ENCODE measurements at places on chromosomes 16 and 17.

- no peak overlapping the region for H3K27ac ChIP-seq
- no peak overlapping the region for H3K4me3 ChIP-seq
- no peak for DNase-seq
These were observed 62.3 kb downstream of the TMEM100 start for GRCh38 chr17:55660178-55660886.

DNA sequence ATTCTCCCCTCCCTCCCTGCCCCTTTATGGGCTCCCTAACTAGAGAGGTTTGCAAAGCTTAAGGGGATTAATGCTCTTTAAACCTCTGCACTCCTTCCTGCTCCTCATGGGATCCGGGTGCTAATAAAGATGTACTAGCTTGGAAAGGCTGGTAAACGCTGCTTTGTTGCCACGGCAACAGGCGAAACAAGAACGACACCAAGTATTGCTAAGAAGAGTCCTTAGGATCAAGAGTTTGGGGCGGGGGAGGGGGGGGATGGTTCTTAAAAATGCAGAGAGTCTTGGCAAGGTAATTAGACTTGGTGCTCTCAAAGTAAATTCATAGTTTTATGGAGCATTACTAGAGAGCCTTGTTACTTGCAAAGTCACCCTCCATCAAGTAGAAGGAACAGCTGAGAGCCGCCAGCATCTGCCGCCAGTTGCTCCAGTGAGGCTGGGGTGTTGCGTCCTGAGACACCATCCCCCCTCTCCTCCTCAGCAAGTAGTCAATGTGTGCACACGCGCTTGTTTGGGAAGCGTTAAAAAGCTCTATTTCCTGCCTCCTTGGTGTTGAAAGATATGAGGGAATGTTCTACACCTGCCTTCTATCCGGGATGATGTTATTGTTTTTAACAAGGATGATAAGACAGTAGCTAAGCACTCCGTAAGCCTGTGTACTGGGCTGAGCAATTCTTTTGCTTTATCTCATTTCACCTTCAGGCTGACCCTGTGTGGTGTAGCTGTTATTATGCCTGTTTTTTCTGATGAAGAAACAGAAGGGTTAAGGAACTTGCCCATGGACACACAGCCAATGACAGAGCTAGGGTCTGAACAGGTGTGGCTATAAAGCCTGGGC is 190.9 kb downstream of the CCDC182 start:
- H3K27ac ChIP-seq: no peak overlapping the region
- DNase-seq: no peak
- H3K36me3 ChIP-seq: no peaks in the 10 kb centered on the region
- no peak overlapping the region for H3K4me3 ChIP-seq

- peaks cover 2% of the 10 kb centered on the region for H3K4me1 ChIP-seq
- H3K4me3 ChIP-seq: no peak overlapping the region
- no peaks in the 10 kb centered on the region for H3K36me3 ChIP-seq
- H3K27ac ChIP-seq: no peak overlapping the region
- no peak for DNase-seq
These were observed 46.6 kb upstream of the WSB1 start for GRCh38 chr17:27247071-27247957.

DNA sequence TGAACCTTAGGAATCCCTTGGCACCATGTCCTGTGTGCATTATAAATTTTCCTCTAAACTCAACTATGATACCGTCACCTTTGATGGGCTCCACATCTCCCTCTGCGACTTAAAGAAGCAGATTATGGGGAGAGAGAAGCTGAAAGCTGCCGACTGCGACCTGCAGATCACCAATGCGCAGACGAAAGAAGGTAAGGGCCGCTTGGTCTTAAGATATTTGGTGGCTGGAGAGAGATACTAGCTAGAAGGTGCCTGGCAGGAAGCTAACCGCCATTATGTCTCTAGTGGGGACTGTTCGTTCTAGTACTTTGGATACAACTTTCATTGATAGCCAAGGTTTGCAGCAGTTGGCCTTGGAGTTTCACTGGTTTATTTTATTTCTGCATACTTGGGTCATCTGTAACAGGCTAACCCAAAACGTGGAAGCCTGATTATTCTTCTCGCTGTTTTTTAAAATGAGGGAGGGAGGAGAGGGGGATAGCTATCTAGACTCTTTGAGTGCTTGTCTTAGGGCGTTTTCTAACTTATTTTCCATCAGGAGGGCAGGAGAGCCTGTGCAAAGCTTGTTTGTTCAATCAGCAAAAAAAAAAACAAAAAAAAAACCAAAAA is 1.3 kb downstream of the RBBP6 start:
- H3K36me3 ChIP-seq: peaks cover 39% of the 10 kb centered on the region
- H3K27ac ChIP-seq: peak overlapping the region; percentile 95
- no peaks in the 10 kb centered on the region for H3K27me3 ChIP-seq

DNA sequence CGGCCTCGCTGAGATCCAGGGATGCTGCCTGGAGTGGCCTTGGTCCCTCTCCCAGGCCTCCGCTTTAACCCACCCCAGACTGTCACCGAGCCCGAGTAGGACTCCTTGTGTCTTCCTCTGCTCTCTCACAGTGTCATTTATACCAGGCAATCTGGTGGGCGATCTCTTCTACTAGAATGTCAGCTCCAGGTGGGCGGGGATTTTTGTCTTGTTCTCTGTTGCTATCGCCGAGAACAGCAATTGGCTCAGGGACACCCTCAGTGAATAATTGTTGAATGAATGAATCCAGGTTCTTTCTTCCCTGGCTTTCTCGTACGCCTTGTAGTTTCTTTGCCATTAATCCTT is 591 bp downstream of the DHX38 start:
- peak overlapping the region; percentile 99 for H3K4me3 ChIP-seq
- peak overlapping the region; percentile 96 for H3K27ac ChIP-seq
- peak; percentile 45 for DNase-seq
- H3K36me3 ChIP-seq: peaks cover 28% of the 10 kb centered on the region
- peaks cover 47% of the 10 kb centered on the region for H3K4me1 ChIP-seq

- H3K27me3 ChIP-seq: peaks cover 3% of the 10 kb centered on the region
- no peak overlapping the region for H3K4me3 ChIP-seq
- H3K36me3 ChIP-seq: no peaks in the 10 kb centered on the region
- no peaks in the 10 kb centered on the region for H3K4me1 ChIP-seq
- DNase-seq: no peak
- no peak overlapping the region for H3K27ac ChIP-seq
These were observed 25.3 kb downstream of the CACNG3 start for GRCh38 chr16:24281466-24281865.

- no peak overlapping the region for H3K4me3 ChIP-seq
- DNase-seq: no peak
- H3K36me3 ChIP-seq: no peaks in the 10 kb centered on the region
- no peaks in the 10 kb centered on the region for H3K27me3 ChIP-seq
- H3K4me1 ChIP-seq: no peaks in the 10 kb centered on the region
These were observed 434 bp upstream of the CPSF4L start for GRCh38 chr17:73261952-73262675.

- H3K4me3 ChIP-seq: no peak overlapping the region
- peaks cover 8% of the 10 kb centered on the region for H3K36me3 ChIP-seq
- no peaks in the 10 kb centered on the region for H3K27me3 ChIP-seq
- DNase-seq: no peak
- H3K27ac ChIP-seq: no peak overlapping the region
These were observed 44.9 kb downstream of the SSH2 start for GRCh38 chr17:29885031-29885640.

GRCh38 chr16:12545297-12545610 is 258.4 kb downstream of the CPPED1 start:
- no peak overlapping the region for H3K4me3 ChIP-seq
- peaks cover 2% of the 10 kb centered on the region for H3K36me3 ChIP-seq
- no peaks in the 10 kb centered on the region for H3K27me3 ChIP-seq
- H3K27ac ChIP-seq: no peak overlapping the region
- no peak for DNase-seq
- H3K4me1 ChIP-seq: peaks cover 32% of the 10 kb centered on the region

DNA sequence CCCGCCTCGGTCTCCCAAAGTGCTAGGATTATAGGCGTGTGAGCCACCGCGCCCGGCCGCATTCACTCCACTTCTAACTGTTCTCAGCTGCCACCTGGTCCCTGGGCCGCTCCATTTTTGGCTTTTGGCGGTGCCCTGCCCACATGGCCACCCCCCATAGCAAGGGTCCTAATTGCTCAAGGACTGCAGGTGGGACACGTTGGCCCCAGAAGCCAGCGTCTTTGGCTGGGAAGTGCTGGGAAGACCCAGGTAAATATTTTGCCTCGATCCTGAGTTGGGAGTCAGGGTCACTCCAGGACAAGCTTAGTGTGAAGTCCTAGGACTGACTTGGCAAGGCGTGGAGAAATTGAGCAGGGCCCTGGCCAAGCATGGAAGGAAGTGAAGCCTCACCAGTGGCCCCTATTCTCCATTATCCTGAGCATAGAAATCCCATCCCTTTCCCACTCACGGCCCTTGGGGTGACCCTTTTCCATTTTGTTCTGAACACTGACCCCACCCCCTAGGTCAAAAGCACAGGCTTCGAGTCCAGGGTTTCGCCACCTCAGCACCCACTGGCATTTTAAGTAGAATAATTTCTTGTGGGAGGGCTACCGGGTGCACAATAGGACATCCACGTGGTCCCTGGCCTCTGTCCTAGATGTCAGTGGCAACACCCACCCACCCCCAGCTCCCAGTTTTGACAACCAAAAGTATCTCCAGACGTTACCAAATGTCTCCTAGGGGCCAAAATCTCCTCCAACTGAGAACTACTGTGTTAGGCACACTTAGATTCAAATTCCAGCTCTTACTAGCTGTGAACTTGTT is 5.9 kb upstream of the WDR81 start:
- no peak for DNase-seq
- no peaks in the 10 kb centered on the region for H3K36me3 ChIP-seq
- peaks cover 34% of the 10 kb centered on the region for H3K4me1 ChIP-seq
- peak overlapping the region; percentile 90 for H3K4me3 ChIP-seq

DNA sequence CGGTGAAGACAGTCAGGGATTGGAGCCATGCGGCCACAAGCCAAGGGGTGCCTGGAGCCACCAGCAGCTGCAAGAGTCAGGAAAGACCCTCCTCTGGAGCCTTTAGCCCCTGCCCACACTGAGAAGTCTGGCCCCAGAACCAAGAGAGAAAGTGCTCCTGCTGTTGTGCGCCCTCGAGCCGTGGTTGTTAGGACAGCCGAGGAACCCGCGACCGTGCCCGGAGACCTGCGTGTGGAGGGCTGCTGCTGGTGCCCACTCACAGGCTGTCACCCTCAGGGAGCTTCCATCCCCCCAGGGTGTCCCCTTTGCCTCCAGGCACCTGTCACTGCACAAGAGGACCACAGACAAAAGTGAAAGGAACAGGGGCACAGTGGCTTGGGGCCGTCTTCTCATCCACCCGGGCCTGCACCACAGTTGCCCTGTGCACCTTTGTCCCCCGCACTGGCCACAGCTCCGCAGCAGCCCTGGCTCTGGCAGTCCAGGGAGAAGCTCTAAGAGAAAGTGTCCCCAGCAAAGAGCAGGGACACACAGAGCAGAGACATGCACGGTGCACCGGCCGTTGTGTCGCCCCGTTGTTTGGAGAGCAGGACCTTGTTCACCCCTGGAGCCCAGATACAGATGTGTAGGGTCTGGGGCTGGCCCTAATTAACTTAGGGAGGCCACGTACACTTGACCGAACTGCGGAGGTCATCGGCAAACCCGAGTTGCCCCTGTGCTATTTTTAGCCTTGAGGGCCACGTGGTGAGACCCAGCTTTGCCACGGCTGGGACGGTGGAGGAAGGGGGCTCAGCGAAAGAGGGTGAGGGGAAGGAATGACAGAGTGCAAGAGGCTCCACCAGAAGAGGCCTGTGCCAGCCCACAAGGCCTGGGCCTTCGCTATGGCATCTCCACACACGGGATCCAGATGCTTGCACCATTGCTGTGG is 329.2 kb downstream of the C16orf95 start:
- H3K4me1 ChIP-seq: peaks cover 3% of the 10 kb centered on the region

DNA sequence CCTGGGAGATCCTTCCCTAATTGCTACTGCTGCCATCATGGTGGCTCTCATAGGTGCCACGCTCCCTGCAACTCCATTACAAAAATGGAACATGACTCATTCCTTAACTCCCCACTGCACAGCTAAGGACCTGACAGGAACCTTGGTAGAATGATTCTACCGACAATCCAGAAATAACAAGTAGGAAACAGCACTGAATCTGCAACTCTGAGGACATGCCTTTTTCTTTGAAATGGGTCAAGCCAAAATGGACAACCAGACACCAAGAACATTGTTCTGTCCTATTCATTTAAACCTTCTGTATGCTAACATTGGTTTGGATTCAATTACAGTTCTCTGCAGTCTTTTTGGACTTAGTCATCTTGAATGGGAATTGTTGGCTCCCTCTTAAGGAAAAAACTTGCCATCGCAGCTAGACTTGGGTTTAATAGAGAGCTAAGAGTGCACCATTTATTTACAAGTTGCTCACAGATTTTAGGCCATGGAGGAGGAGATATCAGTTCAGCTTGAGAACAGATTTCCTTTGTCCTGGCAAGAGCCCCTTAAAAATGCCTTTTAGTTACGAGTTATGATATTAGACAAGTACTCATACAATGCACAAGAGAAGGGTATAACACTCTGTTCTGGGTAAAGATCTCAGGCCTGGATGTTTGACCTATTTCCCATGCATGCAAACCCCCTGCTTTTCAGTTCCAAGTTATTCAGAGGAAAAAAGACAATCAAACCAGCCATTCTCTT is 20.9 kb upstream of the NSRP1 start:
- peaks cover 9% of the 10 kb centered on the region for H3K27me3 ChIP-seq
- DNase-seq: no peak
- no peaks in the 10 kb centered on the region for H3K36me3 ChIP-seq
- H3K4me1 ChIP-seq: peaks cover 4% of the 10 kb centered on the region

- H3K27ac ChIP-seq: no peak overlapping the region
- no peaks in the 10 kb centered on the region for H3K36me3 ChIP-seq
- H3K27me3 ChIP-seq: peaks cover 10% of the 10 kb centered on the region
- DNase-seq: no peak
These were observed 15.7 kb downstream of the HYDIN start for GRCh38 chr16:71214746-71215381.

DNA sequence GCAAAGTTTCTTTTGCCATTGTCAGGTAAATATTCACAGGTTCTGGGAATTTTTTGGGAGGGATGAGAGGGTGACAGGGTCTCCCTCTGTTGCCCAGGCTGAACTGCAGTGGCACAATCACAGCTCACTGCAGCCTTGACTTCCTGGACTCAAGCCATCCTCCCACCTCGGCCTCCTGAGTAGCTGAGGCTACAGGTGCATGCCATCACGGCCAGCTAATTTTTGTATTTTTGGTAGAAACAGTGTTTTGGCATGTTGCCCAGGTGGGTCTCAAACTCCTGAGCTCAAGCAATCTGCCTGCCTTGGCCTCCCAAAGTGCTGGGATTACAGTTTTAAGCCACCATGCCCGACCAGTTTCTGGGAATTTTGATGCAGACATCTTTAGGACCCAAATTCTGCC is 53.0 kb downstream of the IQCK start:
- DNase-seq: no peak
- no peak overlapping the region for H3K27ac ChIP-seq
- H3K4me3 ChIP-seq: no peak overlapping the region
- H3K36me3 ChIP-seq: peaks cover 6% of the 10 kb centered on the region
- no peaks in the 10 kb centered on the region for H3K27me3 ChIP-seq

GRCh38 chr17:77382966-77383612 is 242.3 kb downstream of the SEC14L1 start:
- H3K4me3 ChIP-seq: no peak overlapping the region
- DNase-seq: no peak
- H3K27ac ChIP-seq: no peak overlapping the region
- H3K27me3 ChIP-seq: no peaks in the 10 kb centered on the region
- H3K36me3 ChIP-seq: no peaks in the 10 kb centered on the region
- H3K4me1 ChIP-seq: peaks cover 66% of the 10 kb centered on the region

GRCh38 chr17:68790931-68791330 is 164.3 kb downstream of the ABCA8 start:
- H3K27me3 ChIP-seq: peaks cover 11% of the 10 kb centered on the region
- no peaks in the 10 kb centered on the region for H3K36me3 ChIP-seq
- H3K4me1 ChIP-seq: peaks cover 7% of the 10 kb centered on the region
- no peak overlapping the region for H3K27ac ChIP-seq
- no peak for DNase-seq
- no peak overlapping the region for H3K4me3 ChIP-seq

Measured in activated naive CD8-positive, alpha-beta T cell treated with anti-CD3 and anti-CD28 coated beads, Interleukin-2, amount 50 U/mL, for 24 hours (primary cell).